Frontal cortex (tissue), 4 donors: ENCODE measurements at places on chromosomes 2 and 18.

DNA sequence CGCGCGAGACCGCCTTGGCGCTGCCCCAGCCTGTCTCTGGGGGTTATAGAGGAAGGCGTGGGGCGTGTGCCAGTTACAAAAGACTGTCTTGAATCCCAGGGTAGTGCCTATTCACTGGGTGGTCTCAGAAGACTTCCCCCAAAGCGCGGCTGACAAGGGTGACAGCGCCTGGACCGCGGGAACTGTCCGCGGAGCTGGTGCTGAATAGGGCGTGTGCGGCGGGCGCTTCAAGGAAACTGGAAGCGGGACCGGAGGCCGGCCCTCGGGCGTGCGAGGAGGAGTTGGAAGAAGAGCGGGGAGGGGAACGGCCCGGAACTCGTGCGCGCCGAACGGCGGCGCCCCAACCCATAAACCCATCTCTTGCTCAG, 2.3 kb downstream of the EGR4 start:
- peak; percentile 60 for DNase-seq

- DNase-seq = no peak
Observed at GRCh38 chr2:1055014-1055595, 104.5 kb downstream of the SNTG2 start.

- DNase-seq = no peak
Observed at GRCh38 chr2:99602476-99602875, 112.7 kb upstream of the REV1 start.

DNA sequence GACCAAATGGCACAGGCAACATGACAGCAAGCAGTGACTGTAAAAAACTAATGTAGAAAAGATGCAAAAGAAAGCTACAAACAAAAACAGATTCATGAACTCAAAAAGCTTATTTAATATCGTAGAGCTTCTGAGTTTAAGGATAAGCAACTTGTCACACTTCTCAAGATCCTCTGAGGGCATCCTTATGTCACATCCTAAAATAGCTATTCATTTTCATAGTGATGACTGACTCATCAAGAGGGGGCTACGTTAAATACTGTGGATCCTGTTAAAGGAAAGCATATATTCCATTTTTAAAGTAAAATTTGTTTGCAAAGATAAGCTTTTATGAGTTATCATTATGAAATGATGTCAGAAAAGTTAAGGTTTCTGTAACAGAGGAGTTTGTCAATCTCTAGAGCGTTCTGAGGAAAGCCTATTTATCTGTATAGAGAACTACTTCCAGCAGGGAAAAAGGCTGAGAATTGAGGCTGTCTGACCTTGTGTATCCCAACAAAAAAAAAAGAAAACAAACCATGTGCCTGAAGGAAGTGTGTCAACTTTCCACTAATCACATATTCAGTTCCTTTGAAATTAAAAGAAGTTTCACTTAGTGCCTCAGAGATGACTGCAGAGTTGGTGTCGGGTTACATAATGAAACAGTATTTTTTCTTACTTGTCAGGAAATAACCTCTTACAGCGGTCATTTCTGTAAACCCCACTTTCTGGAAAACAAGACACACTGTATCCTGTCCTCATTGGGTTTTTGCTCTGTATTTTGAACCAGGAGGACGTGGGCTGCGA, 115.5 kb downstream of the ESCO1 start:
- DNase-seq = peak; percentile 11

- no peak for DNase-seq
Observed at GRCh38 chr2:220001751-220002150, 374.3 kb downstream of the SLC4A3 start.

DNA sequence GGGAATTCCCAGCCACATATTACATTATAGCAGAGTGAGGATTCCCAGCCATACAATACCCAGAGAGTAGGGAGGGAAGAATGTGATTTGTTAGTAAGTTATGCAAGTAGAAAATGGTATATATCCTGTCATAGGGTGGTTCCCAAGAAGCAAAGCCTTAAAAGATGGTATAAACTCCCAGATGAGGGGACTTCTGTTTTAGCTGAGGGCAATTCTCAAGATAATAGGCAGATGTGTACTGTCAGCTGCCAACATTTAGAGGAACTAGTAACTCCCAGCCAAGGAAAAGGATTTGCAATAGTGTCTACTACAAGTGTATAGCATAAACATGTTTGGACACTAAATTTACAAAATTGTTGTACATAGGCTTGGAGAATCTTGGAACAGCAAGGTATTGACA, 86.5 kb downstream of the XDH start:
- no peak for DNase-seq

DNA sequence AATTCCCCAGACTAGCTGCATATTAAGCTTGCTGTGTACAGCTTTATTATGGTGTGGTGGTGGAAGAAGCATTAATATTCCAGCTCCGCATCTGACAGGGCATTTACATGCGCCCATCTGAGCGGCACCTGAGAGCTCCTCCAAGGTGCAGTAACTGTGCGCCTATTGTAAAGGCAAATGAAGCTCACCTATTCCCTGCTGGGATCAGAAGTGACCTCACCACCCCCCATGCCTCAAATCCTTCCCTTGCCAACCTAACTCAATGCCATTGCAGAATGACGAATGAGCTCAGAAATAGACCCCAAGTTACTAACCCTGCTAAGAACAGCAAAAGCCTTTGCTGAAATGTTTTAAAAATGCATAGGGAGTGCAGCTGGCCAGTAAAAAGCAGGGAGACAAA, 14.3 kb downstream of the BCL11A start:
- DNase-seq = no peak

DNA sequence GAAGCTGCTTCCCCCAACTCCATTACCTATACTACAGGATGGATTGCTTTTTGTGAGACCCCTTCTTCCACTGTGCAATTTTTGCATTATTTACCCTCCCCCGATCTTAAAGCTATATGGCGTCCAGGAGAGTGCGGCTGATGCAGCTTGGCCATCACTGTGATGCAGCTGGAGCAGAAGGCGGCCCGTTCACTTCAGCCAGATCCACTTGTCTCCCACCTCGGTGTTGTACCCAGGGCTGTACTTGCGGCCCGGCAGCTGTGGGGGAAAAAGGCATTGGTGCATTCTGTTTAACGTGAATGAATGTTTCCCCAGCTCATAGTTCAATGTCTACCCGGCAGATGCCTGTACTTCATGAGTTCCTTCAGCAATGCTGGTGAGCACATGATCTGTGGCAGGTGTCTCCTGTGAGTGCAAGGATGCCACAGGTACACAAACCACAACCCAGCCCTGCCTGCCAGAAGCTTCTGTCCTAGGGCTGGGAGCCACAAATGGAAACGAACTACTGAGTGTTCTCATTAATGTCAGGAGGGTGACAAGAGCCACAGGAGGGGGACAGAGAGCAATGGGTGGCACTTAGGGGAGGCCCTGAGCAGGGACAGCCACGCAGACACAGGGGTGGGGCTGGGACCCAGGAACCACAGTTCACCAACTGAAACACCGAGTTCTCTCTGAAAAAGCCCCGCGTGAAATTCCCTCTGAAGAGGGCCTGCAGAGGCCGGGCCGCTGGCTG, 64.0 kb downstream of the NDUFA10 start:
- no peak for DNase-seq

- DNase-seq = no peak
Observed at GRCh38 chr2:233252227-233252626, 754 bp downstream of the ATG16L1 start.

GRCh38 chr18:63407734-63408133, 14.5 kb downstream of the VPS4B start:
- no peak for DNase-seq

DNA sequence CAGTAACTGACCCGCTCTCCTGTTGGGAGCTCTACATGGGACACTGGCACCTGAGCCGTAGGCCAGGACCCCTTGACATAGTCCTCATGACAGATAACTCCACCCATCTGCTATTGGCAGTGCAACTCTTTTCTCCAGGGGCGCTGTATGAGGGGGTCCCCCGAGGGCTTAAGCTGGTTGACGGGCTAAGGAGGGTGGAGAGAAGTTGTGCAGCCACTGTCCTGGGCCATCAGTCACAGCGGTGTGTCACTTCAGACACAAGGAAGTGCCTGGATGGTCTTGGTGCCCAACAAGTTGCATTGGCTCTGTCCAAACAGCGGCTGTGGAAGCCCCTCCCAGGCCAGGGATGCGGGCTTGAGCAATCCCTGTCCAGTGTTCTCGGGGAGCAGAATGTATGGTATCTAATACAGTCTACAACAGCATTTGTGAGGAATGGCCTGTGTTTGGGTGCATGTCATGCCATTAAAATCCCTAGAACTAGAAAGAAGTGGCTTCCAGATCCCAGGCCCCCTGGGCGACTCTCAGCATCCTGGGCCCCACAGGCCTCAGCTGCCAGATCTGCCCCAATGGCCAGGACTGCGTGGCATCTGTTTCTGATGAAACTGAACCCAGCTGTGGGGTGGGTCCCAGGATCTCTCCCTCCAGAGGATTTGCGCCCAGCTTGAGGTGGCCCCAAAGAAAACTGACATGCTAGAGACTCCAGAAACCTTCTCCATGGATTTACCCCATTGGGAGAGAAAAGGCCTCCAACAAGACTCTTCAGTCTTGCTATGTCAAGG, 23.3 kb downstream of the TTC32 start:
- no peak for DNase-seq

DNA sequence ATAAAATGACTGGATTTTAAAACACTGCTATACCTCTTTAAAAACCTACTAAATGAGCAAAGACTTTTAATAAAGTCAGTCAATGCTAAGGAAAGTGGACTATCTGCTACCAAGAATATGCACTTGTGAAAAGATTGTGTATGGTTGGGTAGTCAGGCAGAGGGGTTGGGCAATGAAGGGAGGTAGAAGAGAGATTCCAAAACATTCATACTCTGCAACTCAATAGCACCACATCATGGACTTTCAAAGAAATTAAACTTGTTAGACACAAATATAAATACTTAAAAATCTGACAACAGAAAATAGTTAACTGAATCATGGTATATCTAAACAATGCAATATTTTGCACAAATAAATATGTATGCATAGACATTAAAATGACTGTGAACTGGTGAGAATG, 139.9 kb upstream of the MAPRE2 start:
- no peak for DNase-seq

DNA sequence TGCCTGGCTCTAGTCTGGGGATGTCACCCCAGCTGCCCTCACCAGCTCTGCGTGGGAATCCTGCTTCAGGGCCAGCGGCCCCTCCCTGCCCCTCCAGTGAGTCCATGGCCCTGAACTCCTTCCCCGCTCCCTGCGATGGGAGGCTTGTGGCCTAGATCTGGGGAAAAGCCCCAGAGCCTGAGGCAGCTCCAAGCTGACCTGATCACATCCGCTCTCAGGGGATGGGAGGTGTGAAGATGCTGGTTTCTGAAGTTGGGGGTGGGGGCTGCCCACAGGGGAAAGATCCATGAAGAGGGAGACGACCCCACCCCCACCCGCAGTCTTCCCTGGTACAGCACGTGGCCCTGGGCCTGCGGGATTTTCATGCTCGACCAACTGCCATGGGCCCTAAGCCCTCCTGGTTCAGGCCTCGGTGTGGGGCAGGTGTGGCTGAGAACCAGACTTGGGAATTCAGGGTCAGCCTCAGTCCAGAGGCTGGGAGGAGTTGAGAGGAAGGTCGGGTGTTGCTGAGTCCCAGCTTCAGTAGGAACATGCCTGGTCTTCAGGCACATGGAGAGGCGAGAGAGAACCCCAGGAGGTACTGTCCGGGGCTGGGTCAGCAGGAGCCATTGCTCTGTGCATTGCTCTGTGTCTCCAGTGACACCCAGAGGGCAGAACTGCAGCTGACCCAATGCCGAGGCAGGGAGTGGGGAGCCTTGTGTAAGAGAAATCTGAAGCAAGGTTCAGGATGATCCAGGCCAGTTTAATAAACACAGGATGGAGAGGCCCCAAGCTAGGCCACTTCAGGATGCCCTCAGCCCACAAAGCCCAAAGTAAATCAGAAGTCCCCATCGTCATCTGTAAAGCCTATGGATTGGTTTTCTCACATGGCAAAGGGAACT, 115.1 kb downstream of the CAPN13 start:
- DNase-seq = no peak

DNA sequence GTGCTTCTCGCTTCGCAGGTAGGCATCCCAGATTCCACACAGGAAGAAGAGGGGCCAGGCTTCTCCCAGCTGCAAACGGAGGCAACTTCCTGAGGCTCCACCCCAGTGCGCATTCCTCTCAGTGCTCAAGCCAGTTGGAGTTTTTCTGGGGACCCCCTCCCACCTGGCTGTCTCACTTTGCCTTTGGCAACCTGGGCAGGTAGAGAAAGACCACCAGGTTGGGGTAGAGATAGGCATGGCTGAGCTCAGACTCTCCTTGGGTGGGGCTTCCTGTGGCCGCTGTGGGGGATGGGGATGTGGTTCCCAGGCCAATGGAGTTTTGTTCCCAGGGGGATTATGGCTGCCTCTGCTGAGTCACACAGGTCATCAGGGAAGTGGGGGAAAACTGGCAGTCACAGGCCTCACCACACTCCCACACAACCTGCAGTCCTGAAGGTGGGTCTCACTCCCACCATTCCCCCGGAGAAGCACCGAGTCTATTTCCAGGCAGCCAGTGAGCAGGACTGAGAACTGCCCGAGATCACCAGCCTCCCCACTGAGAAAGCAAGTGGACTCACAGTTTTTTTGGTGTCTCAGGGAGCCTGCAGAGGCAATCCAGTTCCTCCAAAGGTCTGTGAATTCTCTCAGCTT, 38.1 kb downstream of the SLC39A10 start:
- no peak for DNase-seq

GRCh38 chr18:61554117-61554776, 221.0 kb downstream of the CDH20 start:
- no peak for DNase-seq

DNA sequence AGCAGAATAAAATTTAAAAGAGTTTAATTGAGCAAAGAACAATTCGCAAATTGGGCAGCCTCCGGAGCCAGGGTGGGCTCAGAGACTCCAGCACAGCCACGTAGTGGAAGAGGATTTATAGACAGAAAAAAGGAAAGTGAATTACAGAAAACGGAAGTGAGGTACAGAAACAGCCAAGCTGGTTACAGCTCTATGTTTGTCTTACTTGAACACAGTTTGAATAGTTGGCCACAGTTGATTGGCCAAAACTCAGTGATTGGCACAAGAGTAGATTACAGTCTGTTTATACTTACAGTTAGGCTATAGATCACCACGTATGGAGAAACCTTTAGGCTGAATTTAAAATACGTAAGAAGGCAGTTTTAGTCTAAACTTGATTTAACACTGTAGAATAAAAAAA, 78.8 kb upstream of the NEDD4L start:
- DNase-seq = no peak

GRCh38 chr2:184562532-184562931, 35.8 kb upstream of the ZNF804A start:
- no peak for DNase-seq

DNA sequence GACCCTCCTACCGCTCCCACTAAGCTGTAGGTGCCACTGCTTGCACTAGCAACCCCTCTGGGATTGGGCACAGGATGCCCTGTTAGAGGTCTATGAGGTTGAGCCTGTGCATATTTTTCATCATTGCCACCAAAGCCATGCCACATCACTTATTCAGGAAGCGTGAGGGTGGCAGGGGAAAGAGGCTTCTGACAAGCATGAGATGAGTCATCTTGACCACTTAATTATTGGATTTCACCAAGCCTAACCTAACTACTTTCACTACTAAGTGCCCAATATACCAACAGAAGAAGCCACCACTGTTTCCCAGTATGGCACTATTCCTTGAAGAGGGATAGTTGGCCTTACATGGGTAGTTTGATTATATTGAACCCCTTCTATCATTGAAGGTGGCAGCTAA, 181.3 kb upstream of the EPHA4 start:
- no peak for DNase-seq

GRCh38 chr2:234911271-234911670, 40.5 kb upstream of the SH3BP4 start:
- DNase-seq = no peak
